Hypothalamus (tissue), 51 donors: ENCODE measurements at places on chromosomes 3 and 15.

DNA sequence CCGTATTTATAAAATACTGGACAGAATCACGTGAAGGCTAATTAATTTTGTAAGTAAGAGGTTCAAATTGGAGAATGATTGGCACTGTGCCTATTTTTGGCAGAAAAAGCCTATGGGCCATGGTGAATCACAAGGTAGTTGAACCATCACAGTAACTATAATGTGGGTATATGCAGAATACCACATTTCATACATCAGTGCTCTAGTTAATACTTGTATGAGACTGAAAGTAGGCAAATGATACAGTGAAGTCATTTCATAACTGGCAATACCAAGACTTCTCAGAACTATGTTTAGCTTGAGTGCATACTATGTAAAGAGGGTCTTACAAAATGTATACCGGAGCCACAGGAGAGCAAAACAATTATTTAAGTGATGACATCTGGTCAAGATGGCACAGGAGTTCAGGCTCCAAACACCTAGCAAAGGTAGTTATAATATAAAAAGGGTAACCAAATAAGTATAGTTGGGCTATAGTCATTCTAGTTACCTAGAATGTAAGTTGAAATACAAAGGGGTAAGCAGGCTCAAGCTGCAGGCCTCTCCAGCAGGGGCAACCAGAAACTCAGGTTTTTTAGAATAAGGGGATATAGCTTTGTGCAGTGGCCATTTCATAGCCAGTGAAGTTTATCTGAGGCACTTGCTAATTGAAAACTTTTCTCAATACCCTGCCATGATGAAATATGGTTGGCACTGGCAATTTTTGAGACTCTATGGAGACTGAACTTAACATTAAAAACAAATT is 19.1 kb downstream of the GPR160 start:
- no peak for DNase-seq

- DNase-seq = no peak
Observed at GRCh38 chr3:17259685-17260084, 374.9 kb downstream of the PLCL2 start.

- no peak for DNase-seq
Observed at GRCh38 chr3:57890874-57891273, 117.3 kb upstream of the FLNB start.

GRCh38 chr3:65083240-65083639 is 395.4 kb upstream of the ADAMTS9 start:
- no peak for DNase-seq

DNA sequence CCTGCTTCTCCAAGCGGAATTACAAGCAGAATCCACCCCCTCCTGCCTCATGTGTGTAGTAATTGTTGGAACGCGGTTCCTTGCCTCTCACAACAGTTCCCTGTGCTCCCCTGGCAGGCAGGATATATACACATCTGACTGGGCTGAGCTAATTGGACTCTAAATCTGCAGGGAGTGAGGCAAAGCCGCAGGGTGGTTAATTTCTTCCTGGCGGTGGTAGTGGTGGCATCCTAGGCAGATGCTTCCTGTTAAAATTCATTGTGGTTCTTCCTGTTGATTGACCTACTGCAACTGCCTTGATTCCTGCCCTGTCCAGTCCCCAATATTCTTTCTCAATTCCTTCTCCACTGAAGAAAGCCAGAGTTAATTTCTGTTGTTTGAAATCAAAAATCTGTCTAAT is 202.9 kb upstream of the PROK2 start:
- DNase-seq = no peak

DNA sequence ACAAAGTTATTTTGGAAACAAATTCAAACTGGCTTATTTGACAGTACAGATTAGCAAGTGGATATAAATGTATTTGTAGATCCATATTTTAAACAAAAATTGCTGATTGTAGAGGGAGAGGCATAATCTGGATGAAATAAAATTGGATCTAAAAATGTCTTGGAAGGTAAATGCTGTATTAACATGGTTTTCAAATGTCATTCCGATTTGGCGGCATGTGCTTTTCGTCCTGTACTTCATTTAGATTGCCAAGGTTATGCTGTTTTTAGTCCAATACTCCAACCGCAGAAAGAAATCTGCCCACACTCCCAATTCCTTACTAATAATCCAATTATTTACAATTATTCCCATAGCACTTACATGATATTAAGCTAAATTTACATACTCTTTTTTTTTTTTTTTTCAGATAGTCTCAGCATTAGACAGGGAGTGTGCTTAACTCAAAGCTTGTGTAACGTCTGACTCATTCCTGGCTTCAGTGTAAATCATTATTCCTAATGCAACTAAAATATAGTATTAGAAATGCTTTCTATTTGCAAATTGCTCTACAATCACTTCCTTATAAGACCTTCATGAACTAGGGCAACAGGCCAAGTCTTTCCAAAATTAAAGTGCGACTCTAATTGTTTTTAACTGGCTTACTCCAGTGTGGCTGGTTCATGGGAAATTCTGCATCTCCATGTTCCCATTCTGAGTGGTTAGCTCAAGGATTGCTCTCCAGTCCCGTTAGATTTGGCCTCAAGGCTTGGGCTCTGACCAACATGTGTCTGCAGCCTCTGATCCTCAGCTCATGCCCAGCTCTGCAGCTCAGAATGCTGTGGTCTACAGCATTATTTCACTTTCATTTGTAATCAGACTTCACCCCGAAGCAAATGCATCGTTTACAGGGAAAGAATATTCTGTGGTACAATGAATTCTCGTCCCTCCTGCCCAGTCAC is 103.9 kb downstream of the FBN1 start:
- no peak for DNase-seq

- no peak for DNase-seq
Observed at GRCh38 chr3:127061641-127062040, 78.7 kb downstream of the PLXNA1 start.

DNA sequence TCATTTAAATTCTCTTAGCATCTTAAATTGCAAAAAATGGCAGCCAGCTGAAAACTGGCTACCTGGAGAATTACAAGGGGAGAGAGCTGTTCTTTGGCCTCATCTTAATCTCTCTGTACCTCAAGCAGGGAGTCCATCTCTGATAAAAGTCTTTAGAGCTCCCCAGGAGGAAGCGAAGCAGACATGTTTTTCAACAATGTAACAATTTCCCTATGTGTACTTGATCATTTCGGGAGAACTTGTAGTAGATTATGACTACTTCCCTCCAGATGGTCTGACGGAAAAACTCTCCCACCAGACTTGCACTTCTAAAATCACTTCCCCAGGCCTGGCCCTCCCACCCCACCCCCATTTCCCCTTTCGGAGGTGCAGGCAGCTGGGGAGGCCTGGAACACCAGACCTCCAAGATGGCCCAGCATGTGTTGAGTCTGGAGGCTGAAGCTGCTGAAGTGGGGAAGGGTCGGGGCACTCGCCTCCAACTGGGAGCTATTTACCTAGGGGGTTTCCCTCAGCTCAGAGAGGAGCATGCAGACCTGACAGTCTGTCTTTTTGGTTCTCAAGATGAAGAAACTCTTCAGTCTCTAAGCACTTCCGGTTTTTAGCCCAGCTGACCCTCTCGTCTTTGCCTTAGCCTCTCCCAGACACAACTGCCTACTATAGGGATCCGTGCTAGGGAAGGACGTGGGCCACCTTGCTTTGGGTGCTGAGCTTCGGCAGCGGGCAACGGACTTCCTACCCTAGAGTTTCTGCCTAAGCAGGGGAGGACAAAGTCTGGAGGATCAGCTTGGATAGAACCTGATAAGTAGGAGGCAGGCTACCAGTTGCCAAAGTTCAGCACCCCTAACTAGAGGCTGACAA is 164.0 kb upstream of the TBL1XR1 start:
- DNase-seq = no peak

DNA sequence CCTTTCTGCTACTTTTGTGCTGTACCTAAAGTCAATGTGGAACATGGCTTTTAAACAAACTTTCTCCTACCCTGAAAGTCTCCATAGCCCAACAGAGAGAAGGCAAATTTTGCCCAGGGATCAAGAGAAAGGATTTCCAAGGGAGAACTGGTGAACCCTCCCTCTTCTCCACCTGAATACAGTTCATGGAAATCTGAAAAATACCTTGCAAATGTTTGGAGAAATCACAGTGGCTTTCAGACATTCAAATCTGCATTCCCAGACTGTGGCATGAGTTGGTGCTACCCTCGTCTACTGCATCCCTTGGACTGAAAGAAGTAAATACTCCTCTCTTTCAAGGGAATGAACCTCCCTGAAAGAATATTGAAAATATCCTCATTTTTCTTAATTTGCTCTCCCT is 38.7 kb downstream of the ZIC4 start:
- no peak for DNase-seq

GRCh38 chr3:41304593-41304992 is 105.3 kb downstream of the CTNNB1 start:
- no peak for DNase-seq

DNA sequence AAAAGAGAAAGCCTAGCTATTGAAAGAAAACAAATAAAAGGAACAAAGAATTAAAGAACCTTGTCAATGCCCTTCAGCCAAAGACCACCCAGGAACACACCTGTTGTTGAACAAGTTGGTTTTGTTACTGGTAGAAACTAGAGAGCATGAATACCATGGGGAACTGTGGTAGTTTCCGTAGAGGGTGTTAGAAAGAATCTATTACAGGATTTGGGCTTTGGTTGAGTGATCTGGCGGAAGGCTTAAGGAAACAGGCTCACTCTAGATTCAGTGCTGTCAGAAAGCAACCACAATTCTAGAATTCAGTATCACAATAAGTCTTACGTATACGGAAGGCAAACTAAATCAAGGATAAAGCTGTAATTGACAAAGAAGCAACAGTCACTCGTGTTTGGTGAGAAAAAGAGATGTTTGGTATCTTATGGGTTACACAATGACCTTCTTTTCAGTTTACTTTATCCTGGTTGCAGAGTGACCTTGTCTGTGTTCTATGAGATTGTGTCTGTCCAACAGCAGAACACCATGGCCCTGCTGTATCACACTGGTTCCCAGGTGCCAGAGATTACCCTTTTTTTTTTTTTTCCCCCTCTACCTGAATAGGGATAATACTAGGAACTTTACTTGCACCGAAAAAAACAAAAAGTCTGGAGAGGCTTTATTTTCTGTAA is 265.9 kb downstream of the SHQ1 start:
- no peak for DNase-seq

- no peak for DNase-seq
Observed at GRCh38 chr3:22419261-22419660, 668.3 kb upstream of the ZNF385D start.

GRCh38 chr3:11610700-11611275 is 32.9 kb downstream of the VGLL4 start:
- DNase-seq = no peak

DNA sequence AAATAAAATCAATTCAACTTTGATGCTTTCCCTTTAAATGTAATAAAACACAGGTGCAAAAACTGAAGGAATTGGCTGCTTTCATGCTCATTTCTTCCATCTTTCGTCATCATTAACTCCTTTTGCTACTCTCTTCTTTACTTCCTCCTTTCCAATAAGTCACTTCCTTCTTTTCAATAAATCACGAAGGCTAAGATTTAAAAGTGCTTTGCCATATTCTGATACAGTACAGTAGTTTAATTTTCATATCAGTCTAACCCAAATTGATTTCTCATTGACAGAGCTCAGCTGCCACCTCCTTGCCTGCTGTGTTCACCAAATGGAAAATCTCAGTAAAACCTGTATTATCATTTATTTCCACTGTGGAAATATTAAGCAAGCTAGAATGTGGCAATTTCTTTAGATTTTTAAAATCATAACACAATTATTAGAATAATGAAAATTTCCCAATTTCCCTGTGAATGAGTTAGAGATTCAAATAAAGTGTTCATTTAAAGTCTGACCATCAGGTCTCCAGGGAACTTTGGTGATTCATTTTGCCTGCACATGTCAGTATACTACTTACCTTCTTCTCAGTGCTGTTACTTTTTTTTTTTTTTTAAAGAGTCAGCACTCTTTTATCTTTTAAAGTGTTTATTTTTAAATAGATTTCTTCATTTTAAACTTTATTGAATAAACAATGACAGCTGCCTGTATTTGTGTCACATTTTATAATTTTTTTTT is 41.6 kb downstream of the NANOGP8 start:
- no peak for DNase-seq

GRCh38 chr15:51931638-51932037 is 39.9 kb downstream of the LEO1 start:
- no peak for DNase-seq

DNA sequence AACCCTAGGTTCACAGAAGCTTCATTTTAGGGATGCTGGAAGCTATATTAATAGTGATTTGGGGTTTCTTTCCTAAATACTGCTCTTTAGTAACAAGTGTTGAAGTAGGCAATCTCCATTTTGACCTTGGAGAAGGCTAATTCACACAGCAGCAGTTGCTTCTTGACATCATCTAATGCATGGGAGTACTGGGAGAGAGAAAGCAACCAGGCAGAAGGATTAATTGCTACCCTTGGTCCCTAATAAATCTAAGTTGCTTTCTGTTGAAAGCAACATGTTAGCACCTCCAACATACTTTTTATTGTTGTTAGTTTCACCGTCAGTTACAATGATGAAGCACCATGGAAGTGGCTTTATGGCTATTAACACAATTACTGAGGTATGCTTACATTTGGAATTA is 96.2 kb downstream of the ADAMTS9 start:
- DNase-seq = no peak

DNA sequence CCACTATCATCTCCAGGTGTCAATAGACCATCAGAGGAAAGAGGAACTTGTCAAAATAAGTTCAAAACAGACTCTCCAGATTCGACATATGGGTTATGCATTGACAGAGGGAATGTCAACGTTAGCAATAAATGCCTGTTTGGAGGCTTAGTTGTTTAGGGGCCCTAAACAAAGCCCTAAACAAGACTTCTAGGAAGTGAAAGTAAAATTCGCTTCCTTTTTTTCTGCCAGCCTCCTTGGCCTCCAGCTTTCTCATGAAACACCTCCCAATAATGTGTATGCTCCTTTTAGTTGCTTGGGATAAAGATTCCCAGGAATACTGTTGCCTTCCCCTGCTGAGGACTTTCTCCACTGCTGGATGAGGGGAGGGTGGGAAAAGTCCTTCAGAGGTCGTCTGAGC is 70.9 kb upstream of the ARNT2 start:
- no peak for DNase-seq

- DNase-seq = no peak
Observed at GRCh38 chr3:106065831-106066230, 197.0 kb upstream of the CBLB start.

DNA sequence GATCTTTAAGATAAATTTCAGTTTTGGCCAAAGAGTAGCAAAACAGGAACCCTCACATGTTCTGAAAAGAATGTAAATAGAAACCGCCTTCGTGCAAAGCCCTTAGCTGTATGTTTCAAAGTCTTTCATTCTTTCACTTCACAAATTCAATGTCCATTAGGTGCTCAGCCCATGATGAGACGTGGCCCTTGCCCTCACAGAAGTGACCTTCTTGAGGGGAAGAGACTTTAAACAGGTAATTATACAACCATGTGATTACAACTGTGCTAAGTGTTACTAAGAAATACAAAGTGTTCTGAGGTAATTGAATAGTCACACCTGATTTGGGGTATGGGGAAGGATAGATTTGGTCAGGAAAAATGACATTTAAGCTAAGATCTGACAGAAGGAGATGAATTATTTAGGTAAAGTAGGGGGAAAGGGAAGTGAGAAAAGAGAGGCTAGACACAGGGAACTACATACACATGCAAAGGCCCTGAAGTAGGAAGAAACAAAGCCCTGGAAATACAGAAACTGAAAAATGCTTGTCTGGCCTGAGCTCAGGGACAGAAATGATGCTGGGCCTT is 19.6 kb downstream of the HSPBAP1 start:
- no peak for DNase-seq
